ENCODE measurements at places on chromosomes 5 and 9. TPM values are rescaled to one million over a fixed set of nuclear protein-coding genes. Genes with fewer than 3 reads are reported as not detected.

The GRM6 gene
- total RNA-seq: not detected

The KCNN2 gene
- not detected for total RNA-seq

The SYK gene
- total RNA-seq: 0.44 TPM

The IL13 gene
- 8.0 TPM for total RNA-seq

The PCDHA13 gene
- not detected for total RNA-seq

GRCh38 chr9:127095411-127095810 lies 27.0 kb downstream of the ANGPTL2 start:
- no peak for DNase-seq

DNA sequence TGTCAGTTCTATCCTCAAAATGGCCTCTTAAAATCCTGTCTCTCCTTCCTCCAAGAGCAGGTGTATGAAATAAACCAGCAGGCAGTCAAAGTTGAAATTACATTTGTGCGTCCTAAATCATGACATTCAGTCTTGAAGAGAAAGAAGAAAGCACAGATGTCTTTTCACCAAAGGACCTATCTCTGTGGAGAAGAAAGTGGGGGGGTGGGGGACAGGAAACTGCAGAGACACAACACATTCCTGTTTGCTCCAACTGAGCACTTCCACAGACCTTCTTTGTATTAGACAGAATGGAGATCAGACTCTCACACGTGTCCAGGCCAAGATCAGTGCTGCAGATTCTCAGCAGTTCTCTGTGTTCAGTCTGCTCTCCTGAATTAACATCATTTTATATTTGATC lies 471.9 kb upstream of the RGMB start:
- no peak for DNase-seq

- no peak for DNase-seq
Observed at GRCh38 chr5:141514330-141515133, 25.7 kb downstream of the PCDHGC5 start.

DNA sequence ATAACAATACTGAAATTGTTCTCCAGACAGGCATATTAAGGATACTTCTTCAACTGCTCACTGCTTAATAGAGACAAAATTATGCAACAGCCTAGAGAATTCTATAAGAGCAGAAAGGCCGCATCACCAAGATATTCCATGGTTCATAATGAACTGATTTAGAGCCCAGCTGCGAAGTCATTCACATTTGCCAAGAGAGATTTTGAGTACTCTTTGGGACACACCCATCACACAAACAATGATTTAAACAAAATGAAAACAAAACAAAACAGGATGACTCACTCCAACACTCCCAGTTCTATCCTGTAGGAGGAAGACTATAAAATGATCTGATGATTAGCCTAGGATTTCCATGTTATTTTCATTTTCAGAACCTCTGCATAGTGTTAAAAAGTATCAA lies 145.7 kb upstream of the GNA14 start:
- DNase-seq: no peak

GRCh38 chr9:93045521-93045920 lies 13.0 kb upstream of the SUSD3 start:
- no peak for DNase-seq

DNA sequence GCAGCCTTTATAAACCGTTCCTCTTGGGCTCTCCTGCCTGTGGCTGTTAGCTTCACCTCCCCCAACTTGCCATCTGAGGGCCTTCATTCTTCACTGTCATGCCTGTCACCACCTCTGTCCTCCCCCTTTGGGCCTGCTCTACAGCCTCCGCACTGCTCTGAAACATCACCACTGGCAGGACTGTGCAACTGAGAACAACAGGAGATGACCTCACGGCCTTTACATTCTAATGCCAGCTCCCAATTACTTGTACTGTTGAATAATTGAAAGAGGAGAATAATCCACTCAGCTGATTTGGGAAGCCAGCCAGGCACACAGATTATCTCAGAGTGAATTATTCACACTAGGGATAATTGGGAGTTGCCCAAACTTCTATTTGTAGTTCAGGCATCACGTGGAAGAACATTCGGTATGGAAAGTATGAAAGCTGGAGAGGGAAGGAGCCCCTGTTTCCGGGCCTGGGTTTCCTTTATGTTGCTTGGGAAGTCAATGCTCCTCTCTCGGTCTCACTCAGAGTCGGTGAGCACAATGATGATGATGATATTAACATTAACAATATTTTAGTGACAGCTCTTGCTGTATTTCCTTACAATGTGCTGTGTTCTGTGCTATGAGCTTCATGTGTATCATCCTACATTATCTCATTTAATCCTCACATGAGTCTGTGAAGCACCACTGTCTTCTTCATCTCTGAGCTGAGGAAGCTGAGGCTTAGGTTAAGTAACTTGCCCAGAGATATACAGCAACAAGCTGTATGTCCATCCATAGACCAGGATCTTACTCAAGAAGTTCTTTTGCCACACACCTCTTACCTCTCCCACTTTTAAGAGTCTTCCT lies 99.3 kb upstream of the LRRTM2 start:
- no peak for DNase-seq

GRCh38 chr5:96963267-96963666 lies 27.4 kb downstream of the LNPEP start:
- peak; percentile 24 for DNase-seq

DNA sequence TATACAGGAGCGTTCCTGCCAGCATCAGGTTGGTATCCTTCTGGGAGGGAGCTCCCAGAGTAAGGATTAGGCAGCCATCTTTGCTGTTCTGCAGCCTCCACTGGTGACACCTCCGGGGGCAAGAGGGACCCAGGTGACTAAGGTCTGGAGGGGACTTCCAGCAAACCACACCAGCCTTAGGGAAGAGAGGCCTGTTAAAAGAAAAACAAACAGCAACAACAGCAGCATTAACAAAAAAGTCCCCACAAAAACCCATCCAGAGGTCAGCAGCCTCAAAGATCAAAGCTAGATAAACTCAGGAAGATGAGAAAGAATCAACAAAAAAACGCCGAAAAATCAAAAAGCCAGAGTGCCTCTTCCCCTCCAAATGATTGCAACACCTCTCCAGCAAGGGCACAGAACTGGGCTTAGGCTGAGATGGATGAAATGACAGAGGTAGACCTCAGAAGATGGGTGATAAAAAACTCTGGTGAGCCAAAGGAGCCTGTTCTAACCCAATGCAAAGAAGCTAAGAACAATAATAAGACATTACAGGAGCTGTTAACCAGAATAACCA lies 388.2 kb downstream of the SPATA31D1 start:
- no peak for DNase-seq

- no peak for DNase-seq
Observed at GRCh38 chr5:98110282-98110691, 663.2 kb upstream of the RGMB start.

DNA sequence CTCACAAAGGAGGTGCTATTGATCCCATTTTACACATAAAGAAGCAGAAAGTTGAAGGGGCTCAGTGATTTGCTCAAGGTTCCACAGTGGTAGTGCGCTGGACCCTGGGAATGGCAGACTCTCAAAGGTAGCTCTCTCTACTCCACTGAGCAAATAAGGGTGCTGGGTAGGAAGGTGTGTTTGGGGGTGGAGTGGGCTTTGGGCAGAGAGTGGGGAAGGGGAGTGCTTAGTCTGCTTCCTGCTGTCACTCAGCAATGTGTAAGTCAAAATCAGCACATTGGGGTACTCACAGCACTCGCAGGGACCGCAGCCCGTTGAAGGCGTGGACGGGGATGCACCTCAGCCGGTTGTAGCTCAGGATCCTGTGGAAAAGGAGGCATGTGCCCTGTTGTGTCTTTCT lies 142.8 kb upstream of the PANK3 start:
- no peak for DNase-seq

GRCh38 chr5:112018846-112019245 lies 261.9 kb upstream of the NREP start:
- no peak for DNase-seq

DNA sequence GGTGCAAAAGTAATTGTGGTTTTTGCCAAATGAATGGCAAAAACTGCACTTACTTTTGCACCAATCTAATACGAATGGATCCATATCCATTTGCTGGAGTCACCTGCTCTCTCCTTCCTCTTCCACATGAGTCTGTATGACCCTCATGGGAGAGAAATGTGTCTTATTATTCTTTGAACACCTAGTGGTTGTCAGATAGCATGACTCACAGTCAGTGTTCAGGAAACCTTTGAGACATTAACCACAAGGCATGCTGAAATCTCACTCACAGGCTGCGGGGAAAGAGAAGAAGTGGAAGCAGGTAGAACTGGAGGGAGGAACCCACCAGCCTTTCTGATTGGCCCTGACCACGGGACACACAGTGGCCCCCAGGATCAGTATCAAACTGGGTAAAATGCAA lies 222.8 kb upstream of the KLF4 start:
- no peak for DNase-seq

GRCh38 chr9:94869415-94869843 lies 142.9 kb downstream of the AOPEP start:
- DNase-seq: peak; percentile 19

GRCh38 chr5:163914910-163915309 lies 409.5 kb downstream of the MAT2B start:
- no peak for DNase-seq

DNA sequence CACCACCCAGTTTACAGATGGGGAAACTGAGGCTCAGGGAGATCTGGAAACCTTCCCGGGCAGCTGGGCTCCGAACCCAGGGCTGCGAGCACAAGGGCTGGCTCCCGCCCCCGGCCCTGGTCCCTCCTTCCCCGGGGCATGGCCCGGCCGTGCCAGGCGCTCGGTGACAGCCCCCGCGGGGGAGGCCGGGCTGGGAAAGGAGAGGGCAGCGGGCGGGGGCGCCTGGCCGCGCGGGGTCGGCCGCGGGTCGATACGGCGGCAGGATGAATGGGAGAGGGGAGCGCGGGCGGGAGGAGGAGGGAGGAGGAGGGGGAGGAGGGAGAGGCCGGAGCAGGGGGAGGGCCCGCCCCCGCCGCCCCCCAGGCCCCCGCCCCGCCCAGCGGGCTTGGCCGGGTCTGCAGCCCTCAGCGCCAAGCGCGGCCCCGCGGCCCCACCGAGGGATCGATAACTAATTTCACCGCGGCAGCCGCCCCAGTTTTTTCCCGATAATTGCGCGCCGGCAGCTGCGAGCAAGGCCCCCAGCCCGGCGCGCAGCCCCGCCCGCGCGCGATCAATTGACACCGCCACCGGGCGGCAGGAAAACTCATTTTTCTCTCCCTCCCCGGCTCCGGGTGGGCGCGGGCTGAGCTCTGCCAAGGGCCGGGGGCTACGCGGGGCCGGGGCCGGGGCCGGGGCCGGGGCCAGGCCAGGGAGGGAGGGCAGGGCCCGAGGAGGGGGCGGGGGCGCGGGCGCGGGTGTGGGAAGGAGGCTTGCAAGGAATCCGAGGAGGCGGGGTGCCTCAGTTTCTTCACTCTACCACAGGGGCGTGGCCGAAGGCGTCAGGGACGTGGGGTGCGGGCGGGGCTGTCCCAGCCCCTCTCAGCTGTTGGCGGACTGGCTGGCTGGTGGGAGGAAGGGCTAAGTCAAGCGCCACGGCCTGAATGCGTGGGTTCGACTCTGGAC lies 52.1 kb downstream of the C9orf50 start:
- peak; percentile 28 for DNase-seq

DNA sequence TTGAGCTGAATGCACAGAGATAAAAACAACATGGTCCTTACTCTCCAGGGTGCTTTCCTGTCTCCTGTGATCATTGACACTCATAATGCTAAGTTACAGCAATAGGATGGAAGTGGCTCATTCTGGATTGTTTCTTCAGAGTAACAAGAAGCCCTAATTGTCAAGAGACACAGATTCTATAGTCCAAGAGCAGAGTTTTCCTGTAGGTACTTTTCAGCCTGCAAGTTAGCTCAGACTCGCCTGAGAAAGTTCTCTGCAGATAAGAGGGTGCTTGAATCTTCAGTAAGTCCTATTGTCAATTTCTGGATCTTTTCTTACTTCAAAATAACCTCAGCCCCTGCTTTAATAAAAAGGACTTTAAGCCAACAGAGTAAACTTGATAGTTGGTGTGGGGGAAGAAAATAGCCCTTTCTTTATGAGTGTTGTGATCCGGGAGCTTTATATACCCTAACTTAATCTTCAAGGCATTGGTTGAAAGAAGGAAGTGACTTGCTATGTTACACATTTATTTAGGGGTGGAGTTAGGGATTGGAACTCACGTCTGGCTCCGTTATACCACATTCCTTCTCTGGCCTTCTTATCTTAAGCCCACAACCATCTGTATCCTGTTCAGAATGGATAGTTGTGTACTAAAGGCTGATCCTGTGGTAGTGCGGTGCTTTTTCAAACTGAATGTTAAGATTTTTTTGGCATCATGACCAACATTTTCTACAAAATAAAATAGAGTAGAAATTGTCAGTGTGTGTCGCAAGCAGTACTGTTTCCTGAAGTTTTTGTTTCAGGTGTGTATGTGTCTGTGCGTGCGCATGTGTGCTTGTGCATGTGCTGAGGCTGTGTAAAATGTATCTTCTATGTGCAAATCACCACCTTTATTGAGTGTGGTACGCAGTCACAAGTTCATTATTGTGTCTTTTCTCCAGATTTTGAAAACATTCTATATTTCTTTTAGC lies 173.9 kb downstream of the WDR70 start:
- DNase-seq: no peak

- DNase-seq: no peak
Observed at GRCh38 chr5:133433641-133434040, 178.7 kb downstream of the FSTL4 start.

DNA sequence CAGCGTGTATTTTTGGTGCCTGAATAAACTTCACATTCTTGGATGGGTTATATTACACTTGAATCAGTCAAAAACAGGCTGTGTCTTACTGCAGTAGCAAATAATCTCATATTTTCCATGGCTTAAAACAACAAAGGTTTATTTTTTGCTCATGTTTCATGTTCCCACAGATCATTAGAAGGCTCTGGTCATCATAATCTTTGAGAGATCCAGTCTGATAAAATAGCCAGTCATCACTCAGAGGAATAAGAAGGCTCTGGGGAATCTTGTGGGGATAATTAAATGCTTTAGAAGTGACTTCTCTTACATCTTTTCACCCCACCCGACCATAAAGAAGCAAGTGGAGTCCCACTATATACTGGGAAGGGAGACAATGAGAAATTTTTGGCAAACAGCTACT lies 417.7 kb downstream of the PSAT1 start:
- no peak for DNase-seq

GRCh38 chr9:119509291-119509905 lies 140.2 kb upstream of the BRINP1 start:
- no peak for DNase-seq

- DNase-seq: no peak
Observed at GRCh38 chr5:10602031-10602806, 38.3 kb downstream of the ANKRD33B start.

DNA sequence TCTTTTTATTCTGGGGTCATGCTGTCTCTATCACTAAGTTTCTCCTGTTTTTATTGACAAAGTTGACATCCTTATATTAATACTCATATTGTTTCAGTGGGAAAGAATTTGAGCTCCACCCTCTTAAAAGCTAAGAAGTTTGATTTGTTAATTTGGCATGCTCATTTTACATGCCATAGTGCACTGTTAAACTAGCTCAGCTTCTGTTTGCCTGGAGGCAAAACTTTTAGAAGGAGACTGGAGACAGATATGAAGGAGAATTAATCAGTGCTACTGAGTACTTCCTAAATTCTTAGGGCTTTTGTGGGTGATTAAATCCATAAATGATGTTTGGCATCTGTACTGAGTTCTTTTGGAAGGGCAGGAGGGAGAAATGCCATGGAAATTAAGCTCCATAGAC lies 138.9 kb downstream of the NTRK2 start:
- DNase-seq: no peak

All from activated T-cell treated with anti-CD3 and anti-CD28 coated beads, Interleukin-2, amount 50 U/mL, for 72 hours (primary cell).